Stimulated activated memory B cell treated with anti-CD40 and anti-IgM and Interleukin-4, amounts not matched to agents 10 μg/mL and 1 μg/mL and 100 μg/mL, for 72 hours (primary cell): ENCODE measurements at places on chromosomes 1 and 21.

DNA sequence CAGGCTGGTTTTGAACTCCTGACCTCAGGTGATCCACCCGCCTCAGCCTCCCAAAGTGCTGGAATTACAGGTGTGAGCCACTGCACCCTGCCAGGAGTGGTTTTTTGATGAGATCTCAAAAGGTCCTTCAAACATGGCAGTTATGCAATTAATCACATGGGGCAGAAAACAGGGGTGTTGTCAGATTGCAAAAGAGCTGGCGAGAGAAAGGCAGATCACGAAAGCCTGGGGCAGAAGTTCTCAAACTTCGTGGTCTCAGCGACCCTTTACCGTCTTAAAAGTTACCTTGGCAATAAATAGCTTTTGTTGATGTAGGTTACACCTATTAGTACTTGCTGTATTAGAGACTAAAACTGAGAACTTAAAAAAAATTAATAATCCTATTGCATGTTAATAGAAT, 16.1 kb downstream of the CNR2 start:
- ATAC-seq: no peak

DNA sequence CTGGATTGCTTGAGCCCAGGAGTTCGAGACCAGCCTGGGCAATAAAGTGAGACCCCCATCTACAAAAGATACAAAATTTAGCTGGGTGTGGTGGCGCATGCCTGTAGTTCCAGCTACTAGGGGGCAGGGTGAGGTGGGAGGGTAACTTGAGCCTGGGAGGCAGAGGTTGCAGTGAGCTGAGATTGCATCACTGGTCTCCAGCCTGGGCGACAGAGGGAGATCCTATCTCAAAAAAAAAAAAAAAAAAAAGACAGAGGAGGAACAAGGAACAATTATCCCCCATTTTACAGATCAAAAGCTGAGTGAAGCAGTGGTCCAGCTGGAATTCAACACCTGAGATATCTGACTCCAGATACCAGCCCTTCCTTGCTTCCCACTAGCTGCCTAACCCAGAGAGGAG, 34.8 kb downstream of the L1TD1 start:
- ATAC-seq: no peak

DNA sequence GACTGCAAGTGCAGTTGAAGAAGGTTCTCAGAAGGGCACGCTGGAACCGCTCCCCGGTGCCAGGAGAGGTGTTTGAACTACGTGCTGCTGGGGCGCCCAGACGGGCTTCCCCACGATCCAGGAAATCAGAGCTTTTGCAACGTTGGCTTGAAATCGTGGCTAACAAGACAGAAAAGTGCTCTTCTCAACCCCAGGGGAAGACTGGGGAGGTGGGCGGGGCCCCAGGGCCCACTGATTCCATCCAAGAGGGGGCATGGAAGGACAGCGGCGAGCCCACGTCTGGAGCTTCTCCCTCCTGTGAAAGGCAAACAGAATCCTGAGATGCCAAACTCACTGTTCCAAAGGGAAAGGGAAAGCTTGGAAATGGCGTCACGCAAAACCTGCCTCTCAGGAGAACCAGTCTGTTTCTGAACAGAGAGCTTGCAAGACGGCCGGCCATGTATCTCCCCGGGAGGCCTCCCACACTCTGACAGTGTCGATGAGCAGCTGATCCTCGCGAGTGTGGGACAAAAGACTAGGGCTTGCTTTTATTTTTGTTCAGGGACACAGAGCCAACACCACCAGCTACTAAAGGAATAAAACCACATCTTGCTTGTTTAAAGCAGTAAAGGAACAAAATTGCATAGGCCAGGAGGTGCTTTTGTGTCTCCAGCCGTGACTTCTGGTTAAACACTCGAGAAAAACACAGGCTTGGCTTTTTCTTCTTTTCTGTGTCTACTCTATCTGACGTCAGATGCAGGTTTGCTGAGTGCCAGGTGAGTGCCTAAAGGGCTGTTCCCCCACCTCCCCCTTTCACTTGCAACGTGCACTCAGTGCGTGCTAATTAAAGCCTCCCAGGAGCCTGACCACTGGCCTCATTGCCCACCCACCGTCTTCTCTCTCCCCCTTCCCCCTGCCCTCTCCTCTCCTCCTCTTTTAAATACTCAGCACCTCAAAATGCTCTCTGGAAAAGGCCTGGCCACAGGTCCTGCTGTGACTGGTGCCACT, 41.5 kb downstream of the LRRC3 start:
- ATAC-seq: no peak

DNA sequence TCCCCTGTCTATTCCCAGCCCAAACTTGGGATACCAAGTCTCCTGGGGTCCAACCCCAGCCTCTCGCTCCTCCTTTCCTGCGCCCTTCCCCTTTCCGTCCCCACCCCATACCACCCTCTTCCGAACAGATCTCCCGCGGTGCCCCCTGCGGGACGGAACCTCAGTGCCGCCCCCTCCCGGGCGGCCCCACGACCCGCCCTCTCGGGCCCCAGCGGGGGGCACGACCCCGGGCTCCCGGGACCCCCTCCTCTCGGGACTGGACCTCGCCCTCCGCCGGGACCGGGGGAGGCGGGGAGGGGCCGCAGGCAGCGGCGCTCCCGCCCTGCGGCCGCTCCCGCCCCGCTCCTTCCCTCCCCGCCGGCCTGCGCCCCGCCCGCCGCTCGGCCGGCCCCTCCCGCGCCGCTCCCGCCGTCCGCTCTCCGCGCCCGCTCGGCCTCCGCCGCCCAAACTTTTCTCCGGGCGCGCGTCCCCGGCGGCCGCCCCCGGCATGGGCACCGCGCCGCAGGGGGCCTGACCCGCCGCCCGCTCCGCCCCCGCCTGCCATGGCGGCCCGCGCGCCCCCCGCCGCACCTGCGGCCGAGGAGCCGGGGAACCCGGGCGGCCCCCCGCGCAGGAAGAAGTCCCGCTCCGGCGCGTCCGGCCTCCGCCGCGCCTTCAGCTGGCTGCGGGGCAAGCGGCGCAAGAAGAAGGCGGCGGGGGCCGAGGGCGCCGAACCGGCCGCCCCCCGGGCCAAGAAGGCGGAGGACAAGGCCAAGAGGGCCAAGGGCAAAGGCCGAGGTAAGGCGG, 39.0 kb upstream of the SYNC start:
- ATAC-seq: peak; percentile 47

GRCh38 chr1:29549001-29549400, 312.7 kb downstream of the PTPRU start:
- ATAC-seq: no peak

DNA sequence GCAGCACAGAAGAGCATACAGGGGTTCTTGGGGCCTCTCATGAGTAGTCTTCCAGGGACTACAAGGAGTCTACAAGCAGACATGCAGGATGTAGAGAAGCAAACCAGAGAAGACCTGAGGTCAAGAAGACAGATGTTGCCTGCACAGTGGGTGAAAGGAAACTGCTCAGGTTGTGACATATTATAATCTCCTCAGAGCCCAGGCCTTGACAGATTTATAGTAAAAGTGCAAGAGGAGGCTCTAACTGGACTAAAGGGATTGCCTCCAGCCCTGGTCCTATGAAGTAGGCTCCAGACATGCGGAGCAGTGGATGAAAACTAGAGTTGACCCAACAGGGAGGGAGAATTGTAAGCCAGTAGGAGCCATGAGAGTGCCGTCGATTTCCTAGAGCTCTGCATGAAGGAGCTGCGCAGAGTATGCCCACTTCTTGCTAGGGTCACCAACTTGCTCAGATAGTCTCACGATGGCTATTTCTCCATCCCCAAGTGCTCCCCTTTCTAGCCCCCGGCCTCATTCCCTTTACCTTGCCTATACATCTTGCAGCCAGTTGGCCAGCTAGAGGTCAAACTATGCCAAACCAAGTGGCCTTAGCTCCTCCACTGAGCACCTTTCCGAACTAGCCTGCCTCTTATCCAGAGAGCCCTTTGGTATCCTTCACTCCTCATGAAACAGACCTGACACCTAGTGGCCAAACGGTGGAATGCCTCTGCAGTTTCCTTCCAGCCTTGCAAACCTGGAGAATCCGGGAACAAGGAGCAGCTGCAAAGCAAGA, 36.2 kb upstream of the IPO9 start:
- ATAC-seq: peak; percentile 71

DNA sequence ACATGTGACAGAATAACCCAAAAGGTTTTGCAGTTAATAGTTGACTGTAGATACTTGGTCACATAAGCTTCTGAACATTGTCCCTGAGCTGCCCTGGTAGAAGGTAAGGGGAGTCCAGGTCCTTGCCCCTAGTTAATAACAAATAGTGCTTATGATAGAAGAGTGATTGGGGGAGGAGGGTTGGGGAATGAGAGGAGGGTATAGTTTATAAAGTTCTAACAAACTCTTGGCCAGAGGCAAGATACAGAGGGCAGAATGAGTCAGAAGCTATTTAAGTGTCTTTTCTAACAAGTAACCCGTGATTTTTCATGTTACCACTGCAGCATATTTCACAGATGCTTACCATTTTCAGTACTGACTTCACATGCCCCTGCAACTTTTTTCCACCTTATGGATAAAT, 26.7 kb upstream of the MYOCOS start:
- ATAC-seq: no peak

DNA sequence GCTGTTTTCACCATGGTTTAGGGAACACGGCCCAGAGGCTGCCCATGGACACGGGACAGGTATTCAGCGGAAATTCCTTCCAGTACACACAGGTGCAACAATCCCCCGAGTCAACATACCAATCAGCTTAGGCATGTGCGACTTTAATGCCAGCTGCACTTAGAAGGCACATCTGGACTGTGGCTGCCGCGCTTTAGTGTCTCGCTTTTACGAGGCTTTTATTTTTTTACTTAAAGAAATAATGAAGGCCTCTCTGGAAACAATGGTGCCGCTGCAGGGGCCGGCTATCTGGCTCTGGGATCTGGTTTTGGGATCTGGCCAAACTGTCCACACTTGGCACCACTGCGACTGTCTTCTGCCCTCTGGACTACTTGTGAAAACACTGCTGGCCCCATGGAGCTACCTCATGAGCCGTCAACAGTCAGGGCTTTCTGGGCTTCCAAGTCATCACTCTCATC, 55.5 kb downstream of the SLC66A1 start:
- no peak for ATAC-seq

DNA sequence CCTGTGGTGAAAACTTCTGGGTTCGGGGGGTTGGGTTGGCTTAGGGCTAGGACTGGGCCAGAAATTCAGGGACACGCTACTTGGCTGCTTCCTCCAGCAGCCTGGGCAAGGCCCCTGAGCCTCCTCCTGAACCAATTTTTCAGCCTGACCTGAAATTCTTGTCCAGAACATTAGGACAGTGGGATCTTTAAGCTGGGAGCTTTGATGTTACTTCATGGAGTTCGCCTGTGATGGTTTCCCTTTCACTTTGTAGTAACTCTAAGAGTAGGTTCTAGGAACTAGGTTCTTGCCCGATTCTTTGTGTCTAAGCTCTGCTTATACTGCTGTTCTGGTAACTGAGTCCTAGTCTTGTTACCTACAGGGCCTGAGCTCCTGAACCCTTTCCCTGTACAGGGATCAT, 75.3 kb downstream of the S1PR1 start:
- ATAC-seq: no peak

DNA sequence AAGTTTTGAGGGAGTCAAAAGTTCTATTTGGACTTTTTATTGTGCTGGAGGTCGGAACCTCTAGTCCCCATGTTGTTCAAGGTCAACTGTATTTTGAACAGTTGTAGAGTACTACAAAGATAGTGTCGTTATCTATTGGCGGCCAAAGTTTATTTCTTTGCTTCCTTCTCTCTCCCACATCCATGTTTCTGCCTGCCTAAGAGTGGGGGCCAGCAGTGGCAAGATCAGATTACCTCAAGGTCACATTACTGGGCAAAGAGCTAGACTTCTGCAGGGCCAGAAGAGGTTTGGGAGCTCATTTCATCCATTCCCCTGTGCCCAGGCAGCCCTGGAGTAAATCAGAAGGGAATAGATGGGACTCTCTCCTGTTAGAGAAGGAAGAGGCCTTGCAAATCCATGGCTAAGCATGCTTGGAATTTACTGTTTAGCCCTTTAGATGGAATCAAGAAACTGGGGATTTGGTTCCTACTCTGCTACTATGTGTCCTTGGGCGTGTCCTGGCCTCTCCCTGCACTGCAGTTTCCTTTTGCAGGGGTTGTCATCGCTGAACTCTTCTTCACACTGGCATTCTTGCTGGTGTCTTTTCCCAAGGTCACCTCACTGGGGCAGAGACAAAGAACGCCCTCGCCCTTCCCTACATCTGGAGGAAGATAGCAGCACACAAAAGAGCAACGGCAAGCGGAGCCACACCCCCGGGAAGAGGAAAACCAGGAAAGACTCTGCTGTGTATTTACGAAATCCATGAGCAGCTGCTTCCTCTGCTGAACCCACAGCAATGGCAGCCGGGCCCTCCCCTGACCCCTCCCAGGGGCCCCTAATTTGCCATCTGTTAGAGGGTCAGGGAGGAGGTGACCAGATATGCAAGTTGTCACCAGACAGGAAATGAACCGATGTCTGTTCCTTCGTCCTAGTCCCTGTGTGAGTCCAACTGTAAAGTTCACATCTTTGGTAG, 73.3 kb downstream of the PLPP3 start:
- no peak for ATAC-seq

GRCh38 chr1:7991504-7992440, 30.3 kb downstream of the PARK7 start:
- no peak for ATAC-seq

- ATAC-seq: no peak
Measured at GRCh38 chr1:209224886-209225285, 358.6 kb upstream of the CAMK1G start.

DNA sequence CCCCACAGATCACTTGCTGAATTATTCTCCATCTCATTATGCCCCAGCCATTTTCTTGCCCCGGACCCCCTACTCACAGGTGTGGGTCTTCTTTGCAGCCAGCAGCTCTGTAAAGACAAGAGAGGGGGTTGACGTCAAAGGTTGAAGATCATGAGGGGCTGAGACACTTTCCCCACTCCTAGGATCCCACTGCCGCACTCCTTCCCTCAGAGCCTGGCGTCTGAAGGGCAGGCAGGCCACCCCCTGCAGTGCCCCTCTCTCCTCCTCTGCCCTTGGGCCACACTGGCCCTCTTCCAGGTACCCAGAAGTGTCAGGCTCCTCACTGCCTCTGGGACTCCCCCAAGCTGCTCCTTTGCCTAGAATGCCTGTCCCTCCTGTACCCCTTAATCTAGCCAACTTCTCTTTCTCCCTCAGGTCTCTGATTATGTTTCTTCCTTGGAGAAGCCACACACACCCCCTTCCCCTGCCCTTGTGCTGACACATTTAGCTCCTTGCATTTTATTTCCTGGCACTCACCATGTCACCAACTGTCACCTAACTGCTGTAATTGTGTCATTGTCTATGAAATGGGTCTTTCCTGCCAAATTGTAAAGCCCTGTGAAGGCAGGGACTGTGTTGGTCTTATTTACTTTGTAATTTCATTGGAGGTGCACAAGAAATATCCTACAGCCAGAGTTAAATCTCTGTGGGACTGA, 2.1 kb downstream of the RORC start:
- no peak for ATAC-seq

DNA sequence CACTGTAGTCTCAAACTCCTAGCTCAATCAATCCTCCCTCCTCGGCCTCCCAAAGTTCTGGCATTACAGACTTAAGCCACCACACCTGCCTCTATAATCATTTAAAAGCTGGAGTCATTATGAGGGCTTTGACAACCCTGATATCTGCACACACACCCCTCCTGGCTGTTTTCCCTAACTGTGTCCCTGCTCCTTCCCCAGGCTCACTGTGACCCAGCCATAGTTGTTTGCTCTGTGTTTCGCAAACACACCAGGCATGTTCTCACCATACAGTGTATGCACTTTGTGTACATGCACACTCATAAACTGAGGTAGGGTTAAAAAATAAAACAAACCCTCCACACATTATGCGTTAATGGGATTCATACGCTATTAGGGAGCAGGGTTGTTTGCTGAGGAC, 21.8 kb upstream of the IL20 start:
- ATAC-seq: no peak
